CD4-positive, alpha-beta T cell treated with Interleukin-21 for 1 hour (primary cell): ENCODE measurements at places on chromosomes 6 and 20.

DNA sequence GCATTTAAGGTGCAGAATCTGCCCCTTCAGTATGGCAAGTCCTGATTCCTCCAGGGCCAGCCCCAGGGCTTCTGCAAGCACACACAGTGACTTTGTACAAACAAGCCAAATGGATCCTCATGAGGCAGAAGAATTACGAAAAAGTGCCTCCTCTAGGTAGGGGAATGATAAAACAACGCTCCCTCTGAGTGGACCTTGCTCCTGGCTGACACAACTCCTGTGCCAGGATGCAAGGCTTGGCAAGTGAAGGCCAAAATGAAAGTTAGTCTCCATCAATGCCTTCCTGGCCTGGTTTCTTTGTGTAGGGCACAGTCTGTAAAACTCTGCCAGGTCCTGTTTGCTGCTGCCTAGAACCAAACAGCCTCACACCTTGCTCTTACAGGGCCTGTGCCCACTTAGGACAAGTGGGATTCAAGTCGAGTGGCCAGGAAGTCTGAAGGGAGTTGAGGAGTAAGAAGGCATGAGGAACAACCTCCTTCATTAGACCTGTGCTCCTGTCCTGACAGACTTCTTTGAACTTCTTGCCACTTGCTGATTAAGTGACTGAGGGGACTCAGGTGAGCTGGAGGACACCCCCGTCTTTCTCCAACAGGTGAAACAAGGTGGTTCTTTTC, 417.1 kb downstream of the CDC5L start:
- DNase-seq: no peak

GRCh38 chr6:129623008-129623732, 86.8 kb downstream of the ARHGAP18 start:
- no peak for DNase-seq

GRCh38 chr6:81895511-81896185, 143.2 kb upstream of the TENT5A start:
- DNase-seq: no peak

- DNase-seq: no peak
Observed at GRCh38 chr20:53128004-53128403, 155.8 kb downstream of the TSHZ2 start.

- DNase-seq: no peak
Observed at GRCh38 chr6:46129291-46129628, 529 bp upstream of the ENPP4 start.

DNA sequence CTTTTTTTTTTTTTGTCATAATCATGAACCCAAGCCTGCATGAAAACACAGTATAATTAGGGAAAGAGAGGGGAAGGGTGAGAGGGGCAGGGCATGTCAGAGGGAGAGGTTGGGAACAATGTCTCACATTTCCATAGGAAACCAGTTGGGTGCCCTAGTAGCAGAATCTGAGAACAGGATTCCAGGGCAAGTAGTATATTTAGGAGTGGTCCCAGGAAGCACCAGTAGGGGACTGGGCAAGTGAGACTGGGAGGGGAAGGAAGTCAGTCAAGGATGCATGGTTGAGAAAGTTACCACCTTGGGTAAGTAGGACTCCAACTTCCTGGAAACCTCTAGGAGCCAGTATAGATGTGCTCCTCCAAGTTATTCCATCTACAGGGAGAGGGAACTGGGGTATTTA, 88.6 kb upstream of the MAFB start:
- no peak for DNase-seq
